ENCODE measurements at places on chromosomes 2 and 18.

DNA sequence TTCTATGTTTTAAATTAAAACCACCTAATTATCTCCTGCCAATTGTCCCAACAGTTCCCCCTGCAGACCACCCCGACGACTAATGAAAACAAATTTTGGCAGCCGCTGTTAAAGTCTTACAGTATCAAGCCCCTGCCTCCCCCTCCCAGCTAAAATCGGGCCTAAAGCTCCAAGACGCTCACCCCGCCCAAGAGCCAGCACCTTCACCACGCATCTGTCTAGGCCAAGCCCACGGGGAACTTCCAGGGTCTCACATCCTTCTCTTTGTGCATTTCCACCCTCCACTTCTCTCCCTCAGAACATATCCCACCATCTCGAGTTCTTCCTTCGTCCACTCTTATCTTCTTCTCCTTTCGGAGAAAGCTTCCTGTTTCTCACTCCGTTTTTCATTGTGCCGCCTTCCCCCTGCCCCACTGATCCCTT, 445 bp downstream of the PRPF40A start:
- peak; percentile 23 for DNase-seq

DNA sequence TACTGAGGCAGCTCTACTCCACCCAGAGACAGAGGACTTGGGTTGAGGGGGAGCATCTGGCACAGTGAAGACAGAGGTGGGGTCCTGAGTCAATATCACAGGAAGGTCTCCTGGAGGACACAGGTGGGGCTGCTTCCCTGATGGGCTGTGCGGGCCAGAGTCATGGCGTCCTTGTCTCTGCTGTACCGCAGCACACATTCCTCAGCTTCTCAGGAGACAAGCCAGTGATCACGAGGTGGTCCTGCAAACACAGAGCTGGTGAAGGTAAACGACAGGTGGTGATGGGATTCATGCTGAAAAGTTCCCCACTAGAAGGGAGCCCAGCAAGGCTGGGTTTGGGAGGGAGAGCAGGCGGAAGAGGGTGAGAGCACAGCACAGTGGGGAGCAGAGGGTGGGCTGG, 9.7 kb downstream of the TCF23 start:
- no peak for DNase-seq

- DNase-seq: no peak
These were observed 874 bp upstream of the PIEZO2 start for GRCh38 chr18:11150271-11150615.

- DNase-seq: no peak
These were observed 11.0 kb upstream of the PTPN2 start for GRCh38 chr18:12895014-12895413.

- peak; percentile 57 for DNase-seq
These were observed 436.2 kb downstream of the SUCLG1 start for GRCh38 chr2:84022810-84023431.

DNA sequence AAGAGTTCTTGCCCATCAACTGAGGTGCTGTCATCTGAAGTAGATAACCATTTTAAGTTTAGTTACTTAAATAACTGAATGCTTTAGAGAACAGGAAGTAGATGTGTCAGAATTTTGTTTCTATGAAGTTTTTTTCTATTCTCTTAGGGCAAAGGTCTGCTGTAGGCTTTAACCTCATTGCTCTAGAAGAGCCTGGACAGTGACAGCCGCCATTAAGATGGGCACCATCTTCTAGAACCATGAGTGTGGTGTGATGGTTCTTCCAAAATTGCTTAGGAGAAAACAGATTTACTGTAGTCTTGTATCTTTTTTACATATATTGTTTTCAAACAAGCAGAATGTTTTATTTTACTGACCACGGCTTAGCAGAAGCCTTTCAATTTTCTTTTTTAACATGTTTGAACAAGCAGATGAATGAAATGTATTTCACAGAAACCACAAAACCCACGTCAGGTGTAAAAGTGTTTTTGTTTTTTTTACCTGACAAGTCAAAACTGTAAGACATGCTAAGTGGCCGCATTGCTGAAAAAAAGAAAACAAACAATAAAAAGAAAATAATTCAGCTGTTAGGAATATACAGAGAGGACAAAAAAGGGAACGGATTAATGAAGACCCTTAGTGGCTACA, 77.9 kb downstream of the PRELID3A start:
- no peak for DNase-seq

GRCh38 chr2:171952276-171952675, 30.0 kb downstream of the HAT1 start:
- no peak for DNase-seq

GRCh38 chr18:36543991-36544725, 246.6 kb downstream of the FHOD3 start:
- no peak for DNase-seq

- no peak for DNase-seq
These were observed 486.3 kb upstream of the FSHR start for GRCh38 chr2:49640630-49641029.

DNA sequence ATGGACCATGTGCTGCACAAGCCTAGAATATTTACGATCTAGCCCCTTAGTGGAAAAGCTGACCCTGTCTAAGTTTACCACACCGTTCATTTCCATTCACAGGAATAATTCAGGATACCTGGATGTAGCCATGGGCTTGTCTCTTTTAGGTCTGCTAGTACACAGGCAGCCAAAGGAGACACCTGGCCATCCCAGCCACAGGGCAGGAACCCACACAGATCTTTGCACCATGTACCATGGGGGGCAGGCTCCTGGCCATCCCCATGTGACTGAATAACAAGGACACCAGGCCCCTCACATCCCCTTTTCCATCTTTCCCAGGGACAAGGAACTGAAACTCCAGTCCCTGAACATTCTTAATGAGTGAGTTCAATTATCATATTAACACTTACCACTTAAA, 467.3 kb upstream of the MYT1L start:
- DNase-seq: no peak

DNA sequence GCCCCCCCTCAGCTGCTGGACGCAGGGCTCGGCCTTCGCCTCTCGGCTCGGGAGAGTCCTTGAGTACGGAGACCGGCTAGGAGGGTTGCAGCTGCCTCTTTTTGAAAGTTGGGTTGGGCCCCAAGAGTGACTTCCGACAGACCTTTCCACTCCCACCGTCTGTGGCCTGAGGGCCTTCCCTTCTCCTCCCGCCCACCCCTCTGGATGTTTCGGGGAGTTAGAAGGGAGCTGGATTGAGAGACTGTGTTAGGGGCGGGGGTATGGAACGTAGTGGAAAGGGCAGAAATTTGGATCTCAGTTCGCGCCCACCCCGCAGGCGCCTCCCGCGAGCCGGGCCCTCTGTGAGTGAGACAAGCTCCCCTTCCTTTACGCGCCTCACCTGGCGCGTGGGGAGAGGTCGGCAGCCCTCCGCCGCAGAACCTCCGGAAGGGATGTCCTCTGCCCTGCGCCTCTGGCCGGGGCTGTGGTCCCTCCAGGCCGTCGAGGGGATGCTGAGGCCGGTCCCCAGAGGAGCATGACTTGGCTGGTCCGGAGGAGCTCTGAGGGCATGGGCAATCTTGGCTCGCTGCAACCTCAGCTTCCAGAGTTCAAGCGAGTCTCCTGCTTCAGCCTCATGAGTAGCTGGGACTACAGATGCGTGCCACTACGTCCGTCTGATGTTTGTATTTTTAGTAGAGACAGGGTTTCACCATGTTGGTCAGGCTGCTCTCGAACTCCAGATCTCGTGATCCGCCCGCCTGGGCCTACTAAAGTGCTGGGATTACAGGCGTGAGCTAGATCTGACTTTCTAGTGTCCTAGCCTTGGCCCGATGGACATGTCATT, 15.9 kb downstream of the C2orf74 start:
- peak; percentile 35 for DNase-seq

DNA sequence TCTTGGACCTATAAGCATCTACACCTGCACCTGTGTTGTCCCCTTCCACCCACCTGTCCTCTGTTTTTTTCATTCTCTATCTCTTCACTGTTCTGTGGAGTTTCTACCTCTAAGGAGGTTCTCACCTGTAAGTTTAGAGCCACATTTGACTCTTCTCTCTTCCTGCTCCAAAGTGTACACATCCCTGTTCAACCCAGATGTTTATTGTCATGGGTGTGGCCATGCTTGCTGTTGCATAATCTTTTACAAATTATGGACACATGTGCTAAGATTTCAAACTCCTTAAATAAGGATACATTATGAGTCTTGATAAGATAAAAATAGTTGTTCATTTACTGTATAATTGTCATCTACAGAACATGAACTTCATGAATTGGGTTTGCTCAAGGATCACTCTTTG, 27.6 kb downstream of the QPCT start:
- no peak for DNase-seq

DNA sequence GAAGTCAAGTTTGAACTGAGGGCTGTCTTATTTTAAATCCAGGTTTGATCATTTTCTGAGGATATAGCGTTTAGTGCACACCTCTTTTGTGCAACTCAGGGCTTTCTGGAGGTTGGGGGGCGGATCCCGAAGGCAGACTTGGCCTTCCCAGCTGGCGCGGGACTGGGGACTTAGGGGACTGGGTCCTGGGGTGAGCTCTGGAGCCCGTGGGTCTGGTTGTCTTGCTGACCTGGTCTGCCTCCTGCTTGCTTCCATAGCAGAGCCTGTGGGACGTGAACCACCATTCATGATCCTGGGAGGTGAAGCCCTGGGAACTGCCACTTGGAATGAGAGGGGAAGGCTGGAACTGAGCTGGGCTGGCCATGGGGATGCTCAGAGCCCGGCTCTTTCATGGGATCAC, 63.1 kb downstream of the AGAP1 start:
- no peak for DNase-seq

DNA sequence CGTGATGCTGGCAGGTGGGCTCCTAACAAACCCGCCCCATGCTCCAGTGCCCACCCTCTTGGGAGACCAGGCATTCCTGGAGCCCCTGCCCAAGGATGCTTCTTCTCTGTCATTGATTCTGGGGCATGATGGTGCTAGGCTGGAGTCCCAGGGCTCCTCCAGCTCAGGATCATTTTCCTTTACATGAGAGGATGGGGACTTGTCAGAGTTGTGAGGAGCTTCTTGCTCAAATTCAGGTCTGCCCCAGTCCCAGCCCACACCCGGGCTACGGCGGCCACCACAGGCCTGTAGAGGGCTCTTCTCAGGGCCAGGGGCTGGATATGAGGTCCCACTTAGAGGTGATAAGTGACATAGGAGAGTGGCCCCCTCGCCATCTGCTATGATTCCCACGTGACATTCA, 141.1 kb upstream of the COPS8 start:
- no peak for DNase-seq

DNA sequence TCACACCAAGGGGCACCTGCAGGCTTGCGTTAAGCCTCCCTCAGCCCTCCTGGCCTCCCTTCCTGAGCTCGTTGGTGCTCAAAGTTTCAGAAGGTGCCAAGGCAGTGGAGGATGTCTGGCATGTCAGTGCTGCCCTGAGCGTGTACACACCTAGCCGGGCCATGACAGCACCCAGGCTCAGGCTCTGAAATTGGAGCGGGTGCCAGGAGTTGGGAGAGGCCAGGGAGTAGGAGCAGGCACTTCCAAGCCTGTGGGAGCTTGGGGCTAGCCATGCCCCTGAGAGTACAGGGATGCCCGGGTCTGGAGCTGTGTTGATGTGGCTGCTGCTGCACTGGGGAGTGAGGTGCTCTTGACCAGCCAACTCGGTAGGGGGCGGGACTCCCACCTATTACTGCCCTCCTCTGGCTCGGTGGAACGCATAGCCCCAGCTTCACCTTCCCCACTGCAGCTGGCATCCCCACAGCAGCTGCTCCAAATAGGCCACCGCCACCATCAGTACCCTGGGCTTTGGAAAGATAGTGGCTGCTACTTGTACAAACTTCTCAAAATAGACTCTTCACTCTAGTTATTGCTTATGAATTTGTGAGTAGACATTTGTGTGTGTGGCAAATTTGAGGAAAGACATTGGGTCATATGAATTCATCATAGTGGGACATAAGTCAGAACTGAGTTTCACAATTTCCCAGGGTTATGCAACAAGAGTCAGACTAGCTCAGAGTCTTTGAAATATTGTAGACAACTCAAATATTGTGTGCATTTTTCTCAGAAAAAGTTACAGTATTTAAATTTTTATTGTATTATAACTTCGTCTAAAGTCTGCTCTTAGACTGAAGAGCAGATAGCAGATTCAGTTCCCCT, 6.8 kb upstream of the PCARE start:
- peak; percentile 77 for DNase-seq

DNA sequence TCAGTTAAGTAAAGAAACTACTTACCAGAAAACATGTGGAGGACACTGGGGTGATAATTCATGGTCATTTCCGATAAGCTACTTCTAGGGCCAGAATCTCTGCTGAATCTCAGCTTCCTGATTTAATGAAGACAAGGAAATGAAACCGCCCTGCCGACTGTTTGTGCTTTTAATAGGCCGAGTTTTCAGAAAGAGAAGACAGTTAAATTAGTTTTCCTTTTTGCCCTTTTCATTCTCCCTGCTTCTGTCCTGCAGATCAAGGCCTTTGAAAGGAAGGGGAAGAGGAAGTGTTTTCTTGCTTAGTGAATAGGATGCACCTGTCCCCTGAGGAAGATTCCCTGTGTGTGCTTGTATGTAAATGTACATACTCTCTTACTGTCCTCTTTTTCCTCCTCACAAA, 126.6 kb downstream of the SH3RF3 start:
- no peak for DNase-seq

DNA sequence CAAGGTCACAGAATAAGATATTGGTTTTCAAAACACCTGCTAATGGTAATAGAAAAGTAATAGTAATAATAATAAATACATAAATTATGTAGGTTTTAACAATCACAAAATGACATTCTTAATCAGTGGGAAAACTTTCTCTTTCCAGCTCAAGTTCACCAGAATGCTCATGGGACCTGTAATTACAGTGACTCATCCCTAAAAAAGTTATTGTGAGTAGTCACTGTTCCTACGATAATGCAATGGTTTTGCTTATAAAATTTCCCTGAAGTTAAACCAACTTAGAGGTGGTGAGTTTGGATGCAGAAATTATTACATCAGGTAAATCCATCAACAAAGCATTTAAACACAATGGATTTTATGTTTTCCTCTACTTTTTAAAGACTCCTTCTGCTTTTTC, 502.3 kb downstream of the PID1 start:
- peak; percentile 92 for DNase-seq

GRCh38 chr2:86809481-86810121, 18.9 kb upstream of the CD8A start:
- DNase-seq: no peak

DNA sequence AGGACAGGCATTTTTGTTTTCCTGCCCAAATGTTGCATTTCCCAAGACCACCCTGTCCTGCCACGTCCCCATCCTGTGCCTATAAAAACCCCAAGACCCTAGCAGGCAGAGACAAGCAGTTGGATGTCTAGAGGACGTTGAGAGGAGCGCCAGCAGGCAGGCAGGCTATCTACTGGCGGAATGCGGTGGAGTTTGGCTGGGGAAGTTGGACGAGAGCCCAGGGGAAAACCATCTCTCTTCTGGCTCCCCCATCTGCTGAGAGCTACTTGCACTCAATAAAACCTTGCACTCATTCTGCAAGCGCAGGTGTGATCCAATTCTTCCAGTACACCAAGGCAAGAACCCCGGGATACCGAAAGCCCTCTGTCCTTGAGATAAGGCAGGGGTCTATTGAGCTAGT, 72.5 kb downstream of the ARL6IP6 start:
- DNase-seq: peak; percentile 21

- DNase-seq: peak; percentile 52
These were observed 15.3 kb downstream of the TM4SF20 start for GRCh38 chr2:227363756-227364155.
